ENCODE measurements at places on chromosomes 13 and 19.

DNA sequence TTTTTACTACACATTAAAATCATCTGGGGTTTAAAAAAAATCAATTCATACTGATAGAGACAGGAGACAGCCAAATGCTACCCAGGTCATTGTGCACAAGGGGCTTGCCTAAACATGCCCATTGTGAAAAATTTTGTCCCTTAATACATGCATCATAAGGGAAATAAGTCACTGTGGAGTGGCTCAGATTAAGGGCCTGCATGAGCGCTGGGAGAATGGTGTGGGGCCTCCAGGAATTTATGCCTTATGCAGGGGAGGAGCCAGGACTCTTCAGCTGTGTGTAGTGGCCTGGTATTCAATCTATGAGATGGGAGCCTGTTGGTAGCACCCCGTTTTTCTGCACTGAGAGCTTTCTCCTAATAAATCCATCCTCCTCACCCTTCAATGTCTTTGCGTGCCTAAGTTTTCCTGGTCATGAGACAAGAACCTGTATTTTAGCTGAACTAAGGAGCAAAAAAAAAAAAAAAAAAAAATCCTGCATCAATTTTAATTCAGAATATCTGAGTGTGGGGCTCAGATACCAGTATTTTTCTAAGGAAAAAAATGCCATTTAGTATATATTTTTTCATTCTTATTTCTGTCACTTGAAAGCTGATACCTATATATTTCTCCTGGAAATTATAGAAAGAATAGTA lies 997.6 kb upstream of the ATXN8OS start:
- no peak for DNase-seq

- DNase-seq = no peak
Measured at GRCh38 chr13:111247552-111247951, 72.9 kb upstream of the TEX29 start.

GRCh38 chr13:49833402-49833801 lies 40.9 kb upstream of the KPNA3 start:
- no peak for DNase-seq

- DNase-seq = no peak
Measured at GRCh38 chr19:3975144-3975543, 4.2 kb upstream of the DAPK3 start.

GRCh38 chr19:5961969-5962945 lies 15.7 kb downstream of the RANBP3 start:
- DNase-seq = no peak

GRCh38 chr19:5392486-5392885 lies 51.9 kb upstream of the PTPRS start:
- no peak for DNase-seq

- no peak for DNase-seq
Measured at GRCh38 chr13:50916701-50917184, 7.2 kb downstream of the RNASEH2B start.

DNA sequence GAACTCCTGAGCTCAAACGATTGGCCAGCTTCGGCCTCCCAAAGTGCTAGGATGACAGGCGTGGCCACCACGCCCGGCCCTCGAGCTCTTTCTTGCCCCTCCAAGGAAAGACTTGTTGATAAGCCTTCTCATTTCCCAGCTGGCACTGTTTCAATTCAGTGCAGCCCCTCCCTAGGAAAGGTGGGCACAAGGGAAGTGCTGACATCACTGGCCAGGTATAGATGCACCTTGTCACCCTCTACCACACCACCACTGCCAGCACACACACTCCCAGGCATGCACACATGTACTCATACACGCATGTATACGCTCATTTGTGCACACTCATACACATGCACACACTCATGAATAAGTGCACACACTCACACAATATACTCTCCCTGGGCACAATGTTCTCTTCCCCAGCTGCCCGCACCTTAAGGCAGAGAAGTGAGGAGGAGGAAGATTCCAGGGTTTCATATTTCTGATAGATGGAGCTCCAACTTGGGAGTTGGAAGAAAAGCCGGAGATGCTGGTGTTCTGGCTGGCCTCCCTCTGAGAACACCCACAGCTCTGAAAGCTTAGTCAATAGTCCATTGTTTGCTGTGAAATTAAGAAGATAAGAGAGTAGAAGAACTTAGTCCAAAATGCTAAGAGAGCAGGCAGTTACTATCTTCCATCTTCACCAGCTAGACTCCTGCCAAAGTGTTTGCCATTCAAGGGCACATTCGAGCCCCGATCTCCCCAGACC lies 196.7 kb downstream of the FOXO1 start:
- no peak for DNase-seq

All from GM12878 (cell line).